ENCODE measurements at places on chromosomes 16 and 17.

DNA sequence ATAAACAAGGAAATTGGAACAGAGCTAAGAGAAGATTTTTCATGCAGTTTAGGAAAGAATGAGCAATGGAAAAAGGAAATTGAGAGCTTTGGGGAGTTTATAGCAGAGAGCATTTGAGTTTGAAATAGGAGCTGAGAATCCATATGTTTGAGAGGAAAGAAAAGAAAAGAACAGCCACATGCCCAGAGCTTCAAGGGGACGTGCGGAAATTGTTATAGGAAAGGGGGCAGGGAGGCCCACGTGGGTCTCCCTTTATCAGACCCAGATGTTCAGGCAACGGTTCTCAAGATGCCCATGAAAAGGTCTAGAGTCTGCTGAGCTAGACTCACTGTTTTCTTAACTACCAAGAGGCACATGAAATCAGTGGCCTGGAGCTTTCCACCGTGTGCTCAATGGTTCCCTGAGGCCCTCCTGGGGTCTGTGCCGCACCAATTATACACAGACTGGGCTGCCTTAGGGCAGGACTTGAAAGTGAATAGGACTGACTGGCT lies 31.2 kb downstream of the CHD9 start:
- DNase-seq = no peak

GRCh38 chr17:36590082-36590481 lies 1.6 kb upstream of the DHRS11 start:
- no peak for DNase-seq

DNA sequence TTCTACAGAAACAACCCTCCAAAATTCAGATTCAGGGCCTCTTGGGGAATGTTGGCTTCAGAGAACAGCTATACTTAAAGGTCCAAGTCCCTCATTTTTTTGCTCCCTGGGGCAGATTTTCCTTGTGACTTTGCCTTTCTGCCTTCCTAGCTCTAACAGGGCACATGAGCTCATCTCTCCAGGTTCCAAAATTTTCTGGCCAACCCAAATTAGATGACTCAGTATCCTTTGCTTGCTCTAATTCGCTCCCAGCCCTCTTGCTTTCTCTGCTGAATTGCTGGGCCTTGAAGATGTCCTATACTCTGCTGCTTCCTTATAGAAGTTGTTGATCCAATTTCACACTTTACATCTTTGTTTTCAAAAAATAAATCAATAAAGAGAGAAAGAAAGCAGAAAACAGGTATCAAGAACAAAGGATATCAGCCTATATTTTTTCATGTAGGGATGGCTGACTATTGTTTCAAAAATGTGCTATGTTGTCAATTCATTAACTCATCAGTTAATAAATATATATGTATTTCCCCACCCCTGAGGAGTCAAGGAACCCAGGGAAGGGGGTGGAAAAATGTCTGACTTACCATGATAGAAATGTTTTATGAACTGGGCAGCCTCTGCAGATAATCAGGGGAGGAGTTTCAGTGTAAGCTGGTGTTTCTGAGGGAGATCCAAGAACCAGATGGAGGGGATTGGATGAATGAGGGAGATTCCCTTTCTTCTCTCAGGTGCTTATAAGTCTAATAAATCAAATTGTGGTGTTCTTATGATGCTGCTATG lies 1.0 kb upstream of the KRTAP4-2 start:
- no peak for DNase-seq

- no peak for DNase-seq
These were observed 665.9 kb upstream of the SALL1 start for GRCh38 chr16:51816929-51817328.

DNA sequence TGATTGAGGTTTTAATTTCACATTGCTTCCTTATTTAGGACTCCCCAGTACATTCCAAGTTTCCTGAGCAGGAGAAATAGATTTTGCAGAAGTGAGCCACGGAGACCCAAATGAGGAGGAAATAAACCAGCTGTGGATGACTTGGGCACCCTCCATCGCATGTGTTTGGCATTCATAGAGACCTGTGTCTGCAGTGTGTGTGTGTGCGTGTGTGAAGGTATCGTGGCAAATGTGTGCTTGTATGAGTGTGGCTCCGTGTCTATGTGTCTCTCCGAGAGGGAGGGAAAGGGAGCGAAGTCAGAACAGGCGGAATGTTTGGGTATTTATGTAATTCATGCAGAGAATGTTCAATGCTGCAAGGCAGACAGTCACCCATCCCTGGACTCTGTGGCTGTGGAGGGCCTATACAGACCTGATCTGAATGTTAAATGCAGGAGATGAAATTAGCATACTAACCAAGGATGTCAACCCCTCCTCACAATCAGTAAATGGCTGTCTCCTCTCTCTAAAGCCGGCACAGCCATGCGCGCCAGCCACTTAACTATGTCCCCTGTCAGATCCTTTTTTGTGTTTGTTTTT lies 186.0 kb upstream of the ZFHX3 start:
- DNase-seq = no peak

DNA sequence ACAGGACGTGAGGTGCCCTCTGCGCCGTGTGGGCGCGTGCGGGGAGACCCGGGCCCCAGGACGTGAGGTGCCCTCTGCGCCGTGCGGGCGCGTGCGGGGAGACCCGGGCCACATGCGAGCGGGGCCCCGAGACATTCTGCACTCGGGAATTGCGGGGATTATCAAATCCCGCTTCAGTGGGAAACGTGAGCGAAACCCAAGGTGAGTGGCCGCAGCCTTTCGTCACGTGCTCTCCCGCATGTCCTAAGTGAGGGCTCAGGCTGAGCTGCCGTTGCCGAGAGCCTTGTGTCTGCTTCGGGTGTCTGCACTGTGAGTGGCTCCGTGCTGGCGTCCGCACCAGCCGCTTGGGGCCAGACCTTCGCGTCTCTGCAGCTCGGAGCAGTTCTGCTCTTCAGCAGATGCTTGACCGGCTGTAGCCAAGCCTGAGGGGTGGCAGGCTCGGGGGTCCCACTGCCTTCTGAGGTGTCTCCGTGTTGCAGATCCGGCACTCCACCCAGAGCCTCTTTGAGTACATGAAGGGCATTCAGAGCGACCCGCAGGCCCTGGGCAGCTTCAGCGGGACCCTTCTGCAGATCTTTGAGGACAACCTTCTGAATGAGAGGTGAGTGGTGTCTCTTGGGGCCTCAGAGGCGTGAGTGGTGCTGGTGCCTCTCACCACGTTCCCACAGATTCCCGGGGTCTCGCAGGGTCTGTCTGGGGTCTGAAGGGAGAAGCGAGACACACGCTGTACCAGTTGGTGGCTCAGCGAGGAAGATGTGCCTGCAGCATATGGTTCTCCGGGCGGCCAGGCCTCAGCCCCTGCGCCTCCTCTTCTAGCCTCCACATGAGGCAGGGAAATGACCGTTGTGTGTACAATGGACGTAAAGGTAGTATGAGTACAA lies 90.5 kb upstream of the ZNF750 start:
- DNase-seq = no peak

DNA sequence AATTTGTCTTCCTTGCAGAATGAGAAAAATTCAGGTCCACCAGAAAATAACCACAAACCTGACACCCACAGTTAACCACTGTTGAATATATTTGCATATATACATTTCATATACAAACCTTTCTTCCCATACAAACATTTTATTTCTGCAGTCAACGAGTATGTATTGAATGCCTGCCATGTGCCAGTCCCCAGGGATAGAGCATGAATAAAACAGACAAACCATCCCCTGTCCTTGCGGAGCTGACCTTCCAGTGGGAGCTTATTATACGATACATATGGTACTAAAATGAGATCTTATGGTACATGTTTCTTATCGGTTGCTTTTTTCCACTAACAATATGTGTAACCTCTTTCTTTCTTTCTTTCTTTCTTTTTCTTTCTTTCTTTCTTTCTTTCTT lies 116.7 kb downstream of the PITPNC1 start:
- DNase-seq = no peak

GRCh38 chr17:4715063-4715744 lies 4.8 kb downstream of the ARRB2 start:
- no peak for DNase-seq

DNA sequence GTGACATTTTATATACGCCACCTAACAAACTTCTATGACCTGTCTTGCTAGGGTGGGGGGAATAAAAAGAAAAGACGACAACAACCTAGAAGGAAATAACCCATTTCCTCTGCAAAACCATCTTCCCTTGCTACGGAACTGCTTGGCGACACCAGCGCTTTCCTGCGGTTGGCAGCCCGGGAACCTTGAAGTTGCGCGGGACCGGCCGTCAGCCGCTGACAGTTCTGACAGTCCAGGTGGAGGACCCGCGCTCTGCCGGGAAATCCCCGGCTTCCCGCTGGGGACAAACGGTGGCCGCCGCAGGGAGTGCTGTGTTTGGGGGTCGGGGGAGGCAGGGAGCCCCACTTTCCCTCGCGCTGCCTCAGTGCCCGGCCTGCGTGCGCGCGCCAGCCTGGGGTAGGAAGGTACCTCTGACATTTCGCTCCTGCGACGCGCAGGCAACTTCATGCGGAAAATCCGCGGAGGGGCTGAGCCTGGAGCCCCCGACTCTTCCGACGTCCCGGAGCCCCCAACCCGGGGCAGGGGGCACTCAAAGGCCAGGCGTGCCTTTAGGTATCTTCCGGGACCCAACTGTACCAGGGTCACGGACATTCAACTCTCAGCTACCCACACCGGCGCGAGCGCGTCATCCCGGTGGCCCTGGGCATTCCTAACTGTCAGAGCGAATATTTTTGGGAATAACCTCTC lies 516 bp downstream of the SLC16A6 start:
- DNase-seq = no peak

GRCh38 chr16:7270823-7271222 lies 61.8 kb upstream of the RBFOX1 start:
- DNase-seq = no peak

- DNase-seq = no peak
These were observed 10.3 kb downstream of the HIC1 start for GRCh38 chr17:2064980-2065785.

DNA sequence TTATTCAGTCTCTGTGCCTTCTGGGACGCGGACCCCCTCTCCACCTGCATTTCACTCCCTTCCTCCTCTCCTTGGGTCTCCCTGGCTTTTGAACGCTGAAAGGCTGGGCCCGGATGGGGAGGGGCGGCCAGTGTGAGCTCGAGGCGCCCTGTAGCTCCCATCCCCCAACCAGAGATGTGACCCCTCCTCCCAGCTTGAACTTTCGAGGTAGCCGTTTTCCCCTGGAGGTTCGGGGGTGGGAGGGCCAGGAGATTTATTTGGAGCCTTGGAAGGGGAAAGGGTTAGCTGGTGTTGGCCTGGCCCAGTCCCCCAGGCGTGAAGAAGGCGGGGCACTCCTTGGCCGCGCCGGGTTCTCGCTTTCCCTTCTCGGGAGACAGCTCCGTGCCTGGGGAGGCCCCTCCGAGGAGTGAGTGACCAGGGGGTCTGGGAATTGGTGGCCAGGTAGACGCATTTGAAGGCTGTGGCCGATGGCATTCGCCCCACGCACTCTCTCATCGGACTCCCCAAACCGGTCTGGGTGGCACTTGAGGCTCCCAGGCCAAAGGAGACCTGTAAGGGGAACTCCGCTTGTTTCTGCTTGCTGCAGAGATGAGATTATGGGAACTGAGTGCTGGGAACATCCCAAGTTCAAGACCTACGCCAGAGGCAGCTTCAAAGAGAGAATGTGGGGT lies 942 bp downstream of the LDAF1 start:
- no peak for DNase-seq

DNA sequence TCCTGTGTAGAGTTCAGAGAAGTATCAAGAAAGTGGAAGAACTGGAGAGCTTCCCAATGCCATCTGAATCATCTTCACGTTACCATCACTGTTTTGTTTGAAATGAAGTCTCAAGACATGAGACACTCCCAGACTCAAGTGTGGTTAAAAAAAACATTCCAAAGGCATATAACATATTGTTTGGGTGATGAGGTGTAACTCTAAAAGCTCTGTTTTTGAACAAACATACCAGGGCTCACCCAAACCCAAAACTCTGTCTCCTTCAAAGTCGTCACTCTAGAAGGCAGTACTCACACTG lies 6.3 kb upstream of the ZCCHC14 start:
- DNase-seq = no peak

- no peak for DNase-seq
These were observed 45.6 kb upstream of the NKD1 start for GRCh38 chr16:50502616-50503011.

DNA sequence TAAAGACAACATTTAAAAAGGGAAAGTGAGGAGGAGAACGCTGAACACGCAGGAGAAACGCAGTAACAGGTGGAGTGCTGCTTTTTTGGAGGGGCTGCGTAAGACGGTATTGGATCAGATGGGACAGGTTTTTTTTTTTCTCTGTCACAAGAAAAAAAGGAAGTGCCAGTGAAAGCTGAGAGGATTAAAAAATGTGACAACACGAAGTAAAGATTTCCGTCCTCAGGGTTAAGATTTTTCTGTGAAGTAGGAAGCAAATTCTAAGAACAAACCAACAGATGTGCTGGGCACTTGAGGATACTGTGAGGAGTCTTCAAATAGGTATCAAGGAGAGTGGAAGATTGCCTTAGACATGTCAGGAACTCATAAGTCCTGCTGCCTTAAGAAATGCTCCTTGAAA lies 5.8 kb upstream of the ABCA9 start:
- no peak for DNase-seq

Measured in NCI-H2081 treated with DMSO at 0.1 percent for 48 hours (cell line).